ENCODE measurements at places on chromosomes 7 and 10.

GRCh38 chr7:3504384-3504783 lies 203.3 kb downstream of the SDK1 start:
- DNase-seq = no peak

- DNase-seq = no peak
Observed at GRCh38 chr7:19677180-19677579, 31.7 kb downstream of the POLR1F start.

- no peak for DNase-seq
Observed at GRCh38 chr7:74069790-74070618, 13.6 kb upstream of the LIMK1 start.

- DNase-seq = no peak
Observed at GRCh38 chr10:97590748-97591495, 1.4 kb downstream of the C10orf62 start.

GRCh38 chr10:90966146-90966545 lies 45.3 kb upstream of the ANKRD1 start:
- DNase-seq = no peak

GRCh38 chr10:128875956-128876736 lies 590.9 kb upstream of the MGMT start:
- DNase-seq = no peak

GRCh38 chr7:91929463-91929862 lies 11.2 kb upstream of the AKAP9 start:
- DNase-seq = no peak

DNA sequence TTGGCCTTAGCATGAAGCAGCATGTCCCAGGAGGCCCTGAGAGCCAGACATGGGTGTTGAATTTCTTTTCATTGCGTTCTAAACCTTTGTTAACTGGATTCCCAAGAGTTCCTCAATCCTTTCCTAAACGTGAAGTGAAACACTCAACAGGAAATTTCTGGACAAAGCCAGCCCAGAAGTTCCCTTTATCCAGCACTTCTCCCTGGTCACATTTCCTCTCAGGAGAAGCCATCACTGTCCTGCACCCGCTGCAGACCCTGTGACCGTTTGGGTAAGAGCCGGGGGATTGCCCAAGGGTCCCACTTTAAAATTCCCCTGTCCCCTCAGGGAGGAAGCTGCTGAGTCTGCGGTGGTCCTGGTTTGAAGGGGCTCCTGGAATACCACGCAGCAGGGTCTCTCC lies 88.0 kb upstream of the ZPBP start:
- no peak for DNase-seq

GRCh38 chr7:32222251-32222900 lies 152.2 kb upstream of the PDE1C start:
- no peak for DNase-seq

DNA sequence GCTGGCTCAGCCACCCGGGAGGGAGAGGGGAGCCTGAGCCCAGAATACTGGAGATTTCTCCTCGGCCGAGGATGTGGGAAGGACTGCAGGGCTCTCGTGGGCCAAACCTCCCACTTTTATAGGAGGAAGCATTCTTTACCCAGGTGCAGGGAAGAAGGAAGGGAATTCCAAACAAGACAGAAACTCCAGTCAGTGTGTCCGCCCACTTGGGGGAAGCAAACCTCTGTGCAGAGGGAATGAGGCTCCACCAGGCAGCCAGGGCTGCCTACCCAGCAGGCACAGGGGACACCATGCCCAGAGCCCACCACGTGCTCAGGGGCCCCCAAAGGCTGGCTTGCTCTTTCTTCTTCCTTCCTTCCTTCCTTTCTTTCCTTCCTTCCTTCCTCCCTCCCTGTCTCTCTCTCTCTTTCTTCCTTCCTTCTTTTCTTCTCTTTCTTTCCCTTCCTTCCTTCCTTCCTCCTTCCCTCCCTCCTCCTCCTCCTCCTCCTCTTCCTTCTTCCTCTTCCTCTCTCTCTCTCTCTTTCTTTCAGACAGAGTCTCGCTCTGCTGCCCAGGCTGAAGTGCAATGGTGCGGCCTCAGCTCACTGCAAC lies 15.4 kb upstream of the FZD9 start:
- no peak for DNase-seq

DNA sequence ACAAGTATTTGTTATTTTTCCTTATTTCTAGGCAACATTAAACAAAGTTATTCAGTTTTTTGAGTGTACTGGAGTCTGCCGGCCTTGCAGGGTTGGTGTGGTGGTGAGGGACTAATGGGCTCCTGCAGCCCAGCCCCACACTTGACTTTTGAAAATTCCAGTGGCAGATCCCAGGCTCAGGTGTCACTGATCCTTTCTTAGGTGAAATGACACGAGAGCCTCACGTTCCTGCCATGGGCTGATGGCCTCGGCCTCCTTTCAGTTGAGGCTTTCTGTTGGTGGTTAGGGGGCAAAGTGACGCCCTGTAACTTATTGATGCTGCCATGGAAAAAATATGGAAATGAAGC lies 117.9 kb downstream of the NKX6-2 start:
- DNase-seq = no peak

DNA sequence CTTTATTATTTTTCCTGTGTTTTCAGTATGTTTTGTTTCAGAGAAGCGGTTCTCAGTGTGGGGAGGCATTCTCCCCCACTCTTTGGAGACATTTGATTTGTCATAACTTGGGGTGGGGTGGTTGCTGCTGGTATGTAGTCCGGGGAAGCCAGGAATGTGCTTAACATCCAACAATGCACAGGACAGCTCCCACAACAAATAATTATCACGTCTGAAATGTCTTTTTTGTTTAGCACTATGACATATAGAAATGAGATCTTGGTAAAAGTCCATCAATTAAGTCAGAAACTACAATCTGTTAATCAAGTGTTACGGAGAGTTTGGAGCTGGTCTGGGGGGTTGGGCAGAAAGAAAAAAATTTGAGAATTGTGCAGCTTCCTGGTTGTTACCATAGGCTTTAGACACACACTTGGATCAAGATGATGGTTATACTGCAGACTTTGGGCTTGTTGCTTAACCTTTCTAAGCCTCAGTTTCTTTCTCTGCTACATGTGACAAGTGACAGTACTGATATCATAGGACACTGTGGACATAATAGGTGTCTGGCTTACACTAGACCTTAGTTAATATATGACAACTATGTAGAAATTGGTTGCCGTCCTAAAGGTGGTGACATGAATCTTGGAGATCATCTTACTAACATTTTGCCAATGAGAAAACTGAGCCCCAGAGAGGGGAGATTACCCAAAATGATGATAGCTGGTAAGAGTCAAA lies 113.7 kb downstream of the LRMDA start:
- no peak for DNase-seq

- DNase-seq = no peak
Observed at GRCh38 chr7:143490717-143491306, 13.1 kb downstream of the TAS2R41 start.

- no peak for DNase-seq
Observed at GRCh38 chr7:118259115-118259514, 34.6 kb downstream of the ANKRD7 start.

- no peak for DNase-seq
Observed at GRCh38 chr7:33186192-33186591, 56.8 kb downstream of the BBS9 start.

GRCh38 chr7:1448958-1449357 lies 10.3 kb downstream of the MICALL2 start:
- no peak for DNase-seq

- DNase-seq = no peak
Observed at GRCh38 chr10:123604506-123604905, 61.6 kb upstream of the GPR26 start.

Measured in activated CD8-positive, alpha-beta memory T cell treated with anti-CD3 and anti-CD28 coated beads, Interleukin-2, amount 50 U/mL, for 48 hours (primary cell).